ENCODE measurements at places on chromosomes 1 and 21.
A peak's percentile ranks its signal among the peaks of the same experiment; 100 is the strongest.

- DNase-seq = no peak
Measured at GRCh38 chr1:5125208-5125607, 470.8 kb downstream of the AJAP1 start.

DNA sequence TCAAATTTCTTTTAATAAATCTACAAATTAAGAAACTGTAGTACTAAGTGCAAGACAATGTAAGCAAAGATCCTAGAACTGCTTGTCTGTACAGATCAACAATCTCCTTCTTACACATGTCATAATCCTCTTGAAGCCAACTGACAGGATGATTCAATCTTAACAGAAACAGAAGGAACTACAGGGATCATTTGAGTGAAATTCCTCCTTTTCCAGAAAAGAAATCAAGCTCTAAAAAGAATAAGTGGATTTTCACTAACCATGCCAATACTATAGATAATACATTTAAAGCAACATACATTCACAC is 53.2 kb downstream of the RAB3GAP2 start:
- no peak for DNase-seq

GRCh38 chr1:18919956-18920355 is 17.6 kb upstream of the ALDH4A1 start:
- DNase-seq = no peak

DNA sequence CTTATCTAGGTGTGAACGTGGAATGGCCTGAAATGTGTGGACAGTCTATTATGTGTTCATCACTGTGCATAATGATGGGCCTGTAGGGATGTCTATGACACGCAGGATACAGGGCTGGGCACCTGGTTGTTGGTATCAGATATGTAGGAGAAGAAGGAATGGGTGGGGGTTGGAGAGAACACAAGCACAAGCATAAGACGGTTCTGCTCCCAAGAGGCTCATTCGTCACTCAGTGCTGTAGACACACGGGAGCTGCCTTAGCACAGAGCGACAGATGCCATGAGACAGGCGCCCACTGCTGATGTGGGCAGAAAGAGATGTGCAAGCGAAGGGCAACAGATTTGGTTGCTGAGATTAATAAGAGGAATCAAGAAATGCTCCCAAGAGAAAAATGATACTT is 256.2 kb downstream of the DISC1 start:
- no peak for DNase-seq

DNA sequence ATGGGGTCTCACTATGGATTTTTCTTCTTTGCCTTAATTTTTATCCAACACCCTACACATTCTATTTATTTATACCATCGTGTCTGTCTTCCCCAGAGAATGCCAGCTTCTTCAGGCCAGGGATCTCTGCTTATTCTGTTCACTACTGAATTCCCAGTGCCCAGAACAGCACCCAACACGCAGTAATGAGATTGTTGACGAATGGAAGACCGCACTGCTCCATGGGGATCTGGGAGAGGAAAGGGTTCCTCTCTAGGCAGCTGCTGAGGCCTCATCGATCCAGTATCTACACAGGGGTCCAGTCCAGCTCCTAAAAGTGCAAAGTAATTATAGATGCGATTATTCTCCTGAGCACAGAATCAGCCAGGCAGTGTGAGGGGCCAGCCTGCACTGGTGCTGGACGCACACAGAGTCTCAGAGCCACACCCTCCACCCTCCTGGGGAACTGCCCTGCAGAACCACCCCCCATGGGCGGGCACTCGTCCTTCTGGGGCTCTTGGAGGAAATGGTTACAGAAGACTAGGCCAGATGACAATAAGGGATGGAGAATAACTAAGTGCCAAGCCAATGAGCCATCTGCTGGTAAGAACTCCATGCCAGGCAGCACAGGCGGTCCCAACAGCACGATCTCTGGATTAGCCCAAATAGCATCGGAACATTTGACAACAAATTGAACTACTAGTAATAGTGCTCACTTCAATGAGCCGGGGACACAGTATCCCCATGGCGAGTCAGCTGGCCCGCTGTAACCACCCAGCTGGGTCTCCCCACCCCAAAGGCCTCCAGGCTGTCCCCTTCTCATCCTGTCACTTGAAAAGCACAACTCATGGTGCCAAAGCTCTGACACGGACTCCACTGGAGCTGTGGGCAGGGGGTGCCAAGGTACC is 1.7 kb upstream of the PDE9A start:
- no peak for DNase-seq

DNA sequence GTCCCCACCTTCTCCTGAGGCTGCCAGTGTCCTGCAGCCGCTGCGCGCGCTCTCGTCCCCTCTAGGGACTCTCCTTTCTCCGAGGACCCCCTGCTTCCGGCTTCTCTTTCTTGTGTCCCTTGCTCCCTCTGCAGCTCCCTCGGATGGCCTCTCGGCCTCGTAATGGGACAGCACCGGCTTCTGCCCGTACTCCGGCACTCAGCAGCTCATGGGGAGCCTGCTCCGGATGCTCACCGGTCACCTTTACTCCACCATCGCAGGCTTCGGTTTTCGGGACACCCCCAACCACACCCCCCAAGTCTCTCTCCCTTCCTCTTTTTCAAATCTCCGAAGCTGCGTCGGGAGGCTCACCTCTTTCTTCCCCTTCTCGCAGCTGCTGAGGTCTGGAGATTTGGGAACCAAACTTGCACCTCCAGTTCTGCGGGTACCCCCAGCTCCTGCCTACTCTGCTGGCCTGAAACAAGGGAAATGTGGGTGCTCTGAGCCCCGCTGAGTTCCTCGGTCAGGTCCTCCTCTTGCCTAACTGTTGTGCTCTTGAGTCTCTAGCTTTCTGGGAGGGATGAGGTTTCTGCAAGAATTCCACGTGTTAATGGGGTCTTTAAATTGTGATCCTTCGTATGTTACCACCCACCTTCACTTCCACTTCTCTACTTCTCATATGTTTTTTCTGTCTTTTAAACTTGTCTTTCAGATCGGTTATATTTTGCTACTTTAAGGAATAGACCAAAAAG is 930 bp downstream of the CDC14A start:
- DNase-seq = peak; percentile 40

GRCh38 chr1:28249013-28249865 is 10.1 kb upstream of the SESN2 start:
- DNase-seq = no peak

DNA sequence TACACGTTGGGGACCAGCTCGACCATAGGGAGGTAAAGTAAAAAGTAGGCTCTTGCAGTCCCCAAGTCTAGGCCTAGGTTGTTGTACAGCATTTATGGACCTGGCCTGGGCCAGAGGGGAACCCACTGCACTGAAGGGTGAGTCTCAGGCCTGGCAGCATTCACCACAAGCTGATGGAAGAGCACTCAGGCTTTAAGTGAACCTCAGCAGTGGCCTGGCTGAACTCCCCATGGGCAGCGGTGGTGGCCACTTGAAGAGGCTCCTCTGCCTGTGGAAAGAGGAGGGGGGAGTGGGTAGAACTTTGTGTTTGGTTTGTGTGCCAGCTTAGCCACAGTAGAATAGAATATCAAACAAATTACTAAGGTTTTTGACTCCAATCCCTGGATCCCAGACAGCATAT is 176.2 kb upstream of the PRMT6 start:
- no peak for DNase-seq
